ENCODE measurements at places on chromosomes 4 and X.

DNA sequence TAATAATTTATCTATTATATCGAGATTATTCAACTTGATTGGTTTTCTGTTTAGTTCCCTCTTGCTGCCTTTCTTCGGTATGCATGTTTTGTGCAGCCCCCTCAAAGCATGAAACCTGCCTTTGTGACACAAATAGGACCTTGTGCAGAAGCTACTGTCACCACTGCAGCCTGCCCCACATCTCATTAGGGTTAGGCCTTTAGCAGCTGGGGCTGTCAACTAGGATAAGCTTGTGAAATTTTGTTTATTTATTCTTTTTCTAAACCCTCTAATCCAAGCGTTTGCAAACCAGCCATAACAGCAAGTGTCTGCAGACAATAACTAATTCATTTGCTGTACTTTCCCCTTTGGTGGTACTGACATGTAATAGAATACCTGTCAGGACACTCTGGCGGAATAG lies 258.9 kb downstream of the RCHY1 start:
- DNase-seq: no peak

DNA sequence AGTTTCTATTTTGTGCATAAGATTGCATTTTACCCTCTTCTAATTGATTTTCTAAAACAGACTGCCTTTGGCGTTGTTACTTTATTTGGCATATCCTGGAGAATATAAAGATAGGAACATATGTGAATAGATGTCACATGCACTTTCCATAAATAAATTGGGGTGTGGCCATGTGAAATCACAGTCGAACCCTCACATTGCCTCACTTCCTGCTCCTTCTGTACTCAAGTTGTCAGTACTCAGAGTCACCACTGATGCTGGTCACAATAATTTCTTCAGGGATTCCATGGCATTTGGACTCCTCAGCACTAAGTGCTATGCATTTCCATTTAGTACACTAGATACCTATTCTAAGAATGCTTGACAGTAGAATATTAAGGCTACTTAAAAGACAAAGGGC lies 1.4 kb upstream of the EMCN start:
- DNase-seq: no peak

GRCh38 chr4:7806338-7807090 lies 133.1 kb downstream of the AFAP1 start:
- DNase-seq: no peak

- no peak for DNase-seq
Measured at GRCh38 chr4:154807042-154807630, 26.1 kb downstream of the RBM46 start.

DNA sequence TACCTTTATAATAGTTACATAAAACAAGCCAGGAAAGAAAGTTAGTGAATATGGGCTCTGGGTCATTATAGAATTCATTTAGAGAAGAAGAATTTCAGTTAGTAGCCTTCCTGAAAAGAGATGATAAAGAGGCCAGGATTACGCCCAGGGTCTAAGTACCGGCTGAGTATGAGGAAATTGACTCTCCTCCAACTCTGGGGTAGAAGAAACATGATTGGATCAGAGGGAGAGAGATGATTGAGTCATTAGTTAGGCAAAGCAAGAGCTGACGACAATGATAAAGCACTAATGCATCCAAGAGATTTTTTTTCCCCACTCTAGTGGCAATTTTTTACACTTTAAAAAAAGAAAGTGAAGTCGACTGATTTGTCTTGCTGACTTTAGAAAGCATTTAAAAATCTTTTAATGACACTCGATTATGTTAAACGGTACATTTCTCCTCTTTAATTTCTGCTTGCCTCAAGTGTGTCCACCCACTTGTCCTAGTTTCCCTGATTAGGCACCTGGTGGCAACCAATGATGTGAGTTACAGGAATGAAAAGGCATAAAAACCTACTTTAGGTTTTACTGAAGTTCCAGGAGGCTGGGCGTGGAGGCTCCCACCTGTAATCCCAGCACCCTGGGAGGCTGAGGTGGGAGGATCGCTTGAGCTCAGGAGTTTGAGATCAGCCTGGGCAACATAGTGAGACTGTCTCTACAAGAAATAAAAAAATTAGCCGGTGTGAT lies 37.3 kb upstream of the IGFBP7 start:
- DNase-seq: no peak

DNA sequence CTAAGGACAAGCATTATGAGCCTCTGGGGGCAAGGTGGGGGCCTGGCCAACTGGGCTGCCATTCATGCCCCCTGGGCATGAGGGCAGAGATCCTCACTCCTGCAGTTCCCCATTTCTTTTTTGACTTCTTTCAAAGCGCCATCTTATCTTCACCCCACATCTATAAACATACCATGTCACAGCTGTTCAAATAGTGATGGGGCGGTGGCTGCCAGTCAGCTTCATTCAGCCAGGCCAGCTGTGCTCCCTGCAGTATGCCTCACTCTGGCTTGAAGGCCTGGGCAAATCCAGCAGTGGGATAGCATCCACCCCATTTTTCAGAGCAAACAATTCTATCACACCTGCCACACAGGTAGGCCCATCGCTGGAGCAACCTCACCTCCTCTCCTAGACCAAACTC lies 85.5 kb downstream of the NHSL2 start:
- no peak for DNase-seq

DNA sequence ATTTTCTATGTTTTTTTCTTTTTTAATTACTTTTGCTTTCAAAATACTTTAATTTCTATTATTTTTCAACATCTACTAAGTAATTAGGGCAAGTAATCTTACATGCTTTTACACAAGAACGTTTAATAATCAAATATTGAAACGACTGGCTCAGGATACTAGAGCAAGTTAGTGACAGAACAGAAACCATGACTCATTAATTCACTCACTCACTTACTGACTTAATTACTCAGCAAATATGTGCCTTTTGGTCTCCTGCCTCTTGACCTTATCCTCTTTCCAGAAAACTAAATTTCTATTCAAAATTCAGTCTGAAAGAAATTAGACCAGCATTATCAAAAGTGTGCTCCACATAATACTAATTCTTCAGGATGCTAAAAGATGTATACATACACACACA lies 314.9 kb upstream of the TEX13C start:
- no peak for DNase-seq

Data from stimulated activated CD4-positive, alpha-beta T cell treated with anti-CD3 and anti-CD28 coated beads, Interleukin-1b, Interleukin-23, amount 100 ng/mL, for 24 hours (primary cell).